Natural killer cell treated with Interleukin-12 subunit alpha and Interleukin-12 subunit beta and Interleukin-15 and Interleukin-18, amount 100 ng/mL, for 72 hours (primary cell): ENCODE measurements at places on chromosomes 11 and 22.
A peak's percentile ranks its signal among the peaks of the same experiment; 100 is the strongest.

DNA sequence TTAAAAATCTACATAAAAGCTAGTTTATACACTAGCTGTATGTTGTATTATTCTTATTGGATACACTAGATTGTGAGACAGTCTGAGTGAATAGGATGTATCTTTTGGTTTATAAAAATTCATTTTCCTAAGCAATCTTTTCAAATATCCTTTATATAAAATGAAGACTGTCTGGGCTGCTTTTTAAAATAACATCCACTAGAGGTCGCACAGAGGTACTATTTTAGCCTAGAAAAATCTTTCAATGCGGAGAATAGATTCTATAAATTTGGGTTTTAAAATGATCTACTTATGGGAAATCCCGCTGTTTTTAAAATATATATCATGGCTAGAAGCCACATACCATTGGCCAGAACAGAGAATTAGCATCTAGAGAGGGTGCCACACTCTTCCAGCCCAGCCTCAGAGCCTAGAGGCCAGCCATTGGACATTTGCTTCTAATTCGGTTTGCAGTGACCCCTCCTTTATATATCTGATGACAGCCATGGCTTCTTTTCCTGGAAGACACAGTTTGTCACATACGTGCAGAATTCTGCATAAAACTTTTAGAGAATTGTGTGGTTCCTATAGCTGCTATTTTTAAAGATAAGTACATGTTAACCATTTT is 7.3 kb downstream of the C11orf97 start:
- DNase-seq, result no peak

DNA sequence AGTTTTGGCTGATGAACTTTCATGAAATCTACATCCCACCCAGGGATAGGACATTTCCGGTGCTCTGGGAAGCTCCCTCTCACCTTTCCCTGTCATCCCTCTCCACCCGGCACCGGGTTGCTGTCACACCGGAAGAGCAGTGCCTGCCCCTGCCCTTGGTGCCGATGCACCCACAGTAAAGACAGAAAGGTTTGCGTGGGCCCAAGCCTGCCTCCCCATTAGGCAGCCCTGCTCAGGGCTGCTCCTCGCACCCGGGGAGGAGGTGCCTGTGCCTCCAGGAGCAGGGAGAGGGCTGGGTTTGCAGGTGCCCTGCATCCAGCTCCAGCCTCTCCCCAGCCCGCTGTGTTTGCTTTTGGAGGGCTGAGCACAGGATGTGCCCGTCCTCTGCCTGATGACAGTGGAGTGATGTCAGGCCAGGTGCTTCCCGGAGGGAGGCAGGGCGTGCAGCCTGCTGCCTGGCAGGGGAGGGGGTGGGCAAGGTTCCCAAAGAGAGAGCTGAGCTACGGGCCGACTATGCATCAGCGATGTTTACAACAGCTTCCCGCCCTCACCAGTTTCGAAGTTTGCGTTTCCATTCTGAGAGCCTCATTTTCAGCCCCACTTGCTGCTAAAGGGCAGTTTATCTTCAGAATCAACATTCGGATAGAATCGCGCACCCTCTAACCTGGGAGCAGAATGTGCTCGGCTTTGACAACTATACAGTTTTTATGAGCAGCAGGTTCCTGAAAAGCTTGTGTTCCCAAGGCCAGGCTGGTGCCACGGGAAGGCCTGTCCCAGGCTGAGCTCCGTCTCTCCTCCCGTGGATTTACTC is 83.2 kb upstream of the CLDN5 start:
- no peak for DNase-seq

- no peak for DNase-seq
These were observed 12.8 kb upstream of the FGF3 start for GRCh38 chr11:69831985-69832384.

DNA sequence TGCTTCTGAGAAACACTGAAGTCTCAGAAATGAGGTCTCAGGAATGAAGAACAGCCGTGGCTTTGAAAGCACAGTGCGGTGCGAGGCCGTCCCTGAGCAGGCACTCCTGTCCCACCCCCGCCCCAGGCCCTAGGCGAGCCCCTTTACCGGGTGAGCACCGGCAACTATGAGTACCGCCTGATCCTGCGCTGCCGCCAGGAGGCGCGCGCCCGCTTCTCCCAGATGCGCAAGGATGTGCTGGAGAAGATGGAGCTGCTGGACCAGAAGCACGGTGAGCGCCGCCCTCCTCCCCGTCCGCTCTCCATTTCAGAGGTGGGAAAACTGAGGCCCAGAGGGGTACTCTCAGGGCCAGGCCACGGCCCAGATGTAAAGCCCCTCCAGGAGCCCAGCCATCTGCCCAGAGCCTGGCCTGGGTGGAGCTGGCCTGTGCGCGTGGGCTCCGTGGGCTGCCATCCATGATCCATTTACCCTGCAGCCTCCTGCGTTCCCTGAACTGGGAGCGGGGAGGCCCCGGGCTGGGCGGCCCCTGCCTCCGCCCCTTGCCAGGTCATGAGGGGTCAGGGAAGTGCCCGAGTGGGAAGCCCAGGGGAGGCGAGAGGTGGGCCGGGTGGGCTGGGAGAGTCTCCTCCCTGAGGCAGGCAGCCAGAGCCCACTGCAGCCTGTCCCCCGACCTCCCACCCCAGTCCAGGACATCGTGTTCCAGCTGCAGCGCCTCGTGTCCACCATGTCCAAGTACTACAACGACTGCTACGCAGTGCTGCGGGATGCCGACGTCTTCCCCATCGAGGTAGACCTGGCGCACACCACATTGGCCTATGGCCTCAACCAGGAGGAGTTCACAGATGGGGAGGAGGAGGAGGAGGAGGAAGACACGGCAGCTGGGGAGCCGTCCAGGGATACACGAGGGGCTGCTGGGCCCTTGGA is 9.5 kb downstream of the SLC16A8 start:
- no peak for DNase-seq

GRCh38 chr11:120134931-120135228 is 3.0 kb downstream of the TRIM29 start:
- peak; percentile 35 for DNase-seq

GRCh38 chr11:116072601-116073410 is 568.6 kb upstream of the CADM1 start:
- no peak for DNase-seq

DNA sequence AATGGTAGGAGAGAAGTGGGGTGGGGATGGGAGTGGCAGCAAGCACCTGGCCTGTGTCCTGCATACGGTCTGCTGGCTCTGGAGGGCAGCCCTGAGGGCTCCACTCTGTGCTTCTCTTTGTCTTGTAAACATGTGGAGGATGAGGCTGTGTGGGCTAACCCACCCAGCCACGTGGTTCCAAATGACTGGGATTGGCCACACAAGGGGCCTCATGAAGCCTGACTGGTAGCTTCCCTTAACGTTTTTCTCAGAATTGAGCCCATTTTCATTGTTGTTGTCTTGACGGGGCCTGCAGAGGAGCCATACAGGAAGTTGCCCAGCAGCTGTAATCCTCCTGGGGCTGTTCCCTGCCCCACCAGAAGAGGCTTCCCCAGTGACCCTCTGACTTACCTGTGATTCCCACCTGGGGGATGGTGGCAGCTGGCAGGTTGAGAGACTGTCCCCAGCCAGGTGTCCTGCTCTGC is 18.0 kb downstream of the DERL3 start:
- DNase-seq, result no peak

DNA sequence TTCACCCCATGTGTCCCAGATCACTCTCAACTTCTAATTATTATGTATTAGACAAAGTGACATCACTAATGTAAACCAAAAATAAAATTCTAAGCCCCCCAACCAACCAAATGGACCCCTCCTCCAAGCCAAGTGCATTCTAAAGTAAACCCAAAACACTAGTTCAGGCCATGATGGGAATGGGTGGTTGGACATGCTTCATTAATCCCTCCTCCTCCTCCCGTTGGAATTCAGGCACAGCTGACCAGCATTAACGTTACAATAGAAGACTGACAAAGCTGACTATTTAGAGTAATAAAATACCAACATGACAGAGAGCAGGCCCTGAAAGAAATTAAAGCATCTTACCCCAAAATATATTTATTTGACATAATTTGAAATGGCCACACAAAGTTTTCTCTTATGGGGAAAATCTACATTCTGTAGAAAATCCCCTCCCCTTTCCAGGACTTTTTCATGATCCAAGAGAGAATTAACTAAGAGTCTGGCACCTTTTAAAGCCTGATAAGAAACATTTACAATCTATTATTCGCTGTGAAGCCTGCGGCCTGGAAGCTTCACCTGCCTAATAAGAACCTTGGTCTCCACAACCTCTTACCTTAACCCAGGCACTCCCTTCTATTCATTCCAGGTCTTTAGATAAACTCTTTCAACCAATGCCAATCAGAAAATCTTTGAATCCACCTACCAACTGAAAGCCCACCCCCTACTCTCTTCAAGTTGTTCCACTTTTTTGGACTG is 948.5 kb upstream of the CCDC90B start:
- no peak for DNase-seq

- DNase-seq, result no peak
These were observed 6.5 kb upstream of the UCP2 start for GRCh38 chr11:73989156-73989555.

DNA sequence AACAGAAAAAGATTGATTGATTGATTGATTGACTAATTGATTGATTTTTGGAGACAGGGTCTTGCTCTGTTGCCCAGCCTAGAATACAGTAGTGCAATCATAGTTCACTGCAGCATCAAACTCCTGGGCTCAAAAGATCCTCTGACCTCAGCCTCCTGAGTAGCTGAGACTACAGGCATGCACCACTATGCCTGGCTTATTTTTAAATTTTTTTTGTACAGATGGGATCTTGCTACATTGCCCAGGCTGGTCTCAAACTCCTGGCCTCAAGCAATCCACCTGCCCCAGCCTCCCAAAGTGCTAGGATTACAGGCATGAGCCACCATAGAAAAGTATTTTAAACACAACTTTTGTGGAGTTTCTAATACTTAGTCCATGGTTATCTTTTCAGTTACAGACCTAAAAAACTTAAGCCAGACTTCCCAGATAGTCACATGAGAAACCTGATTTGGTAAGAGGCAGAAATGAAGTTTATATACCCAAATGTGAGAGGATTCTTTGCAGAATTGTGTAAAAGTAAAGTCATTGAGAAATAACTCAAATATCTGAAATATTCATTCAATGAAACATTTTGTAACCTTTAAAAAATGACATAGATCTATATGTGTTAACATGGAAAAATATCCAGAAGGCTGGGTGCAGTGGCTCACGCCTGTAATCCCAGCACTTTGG is 186.5 kb downstream of the SWAP70 start:
- no peak for DNase-seq

GRCh38 chr22:39256979-39257378 is 12.2 kb upstream of the PDGFB start:
- no peak for DNase-seq

- DNase-seq, result no peak
These were observed 83.2 kb downstream of the KIAA1671 start for GRCh38 chr22:25035715-25036114.
